ENCODE measurements at places on chromosomes 1 and 21. TPM values are rescaled to one million over a fixed set of nuclear protein-coding genes. Genes with fewer than 3 reads are reported as not detected.

GRCh38 chr1:46451948-46452930 is 37.4 kb upstream of the DMBX1 start:
- DNase-seq = no peak

DNA sequence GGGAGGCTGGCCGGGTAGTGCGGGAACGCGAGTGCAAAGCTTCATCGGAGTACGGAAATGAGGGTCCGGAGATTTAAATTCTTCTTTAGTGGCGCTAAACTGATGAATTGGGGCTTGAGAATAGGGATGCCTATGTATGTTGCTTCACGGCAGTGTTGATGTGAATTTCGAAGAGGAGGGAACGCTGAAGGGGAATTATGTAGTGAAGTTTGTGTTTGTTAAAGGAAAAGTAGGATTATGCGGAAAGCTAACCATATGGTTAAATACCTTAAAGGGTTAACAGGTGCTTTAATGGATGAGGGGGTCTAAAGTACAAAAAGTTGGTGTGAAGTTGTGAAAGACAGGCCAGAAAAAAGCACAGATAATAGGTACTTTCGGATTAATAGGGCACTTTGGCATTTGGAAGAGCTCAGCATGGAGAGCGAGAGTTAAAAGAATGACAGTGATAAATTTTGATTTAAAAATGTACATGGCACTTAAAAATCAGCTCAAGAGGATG is 1.4 kb downstream of the HS2ST1 start:
- DNase-seq = no peak

DNA sequence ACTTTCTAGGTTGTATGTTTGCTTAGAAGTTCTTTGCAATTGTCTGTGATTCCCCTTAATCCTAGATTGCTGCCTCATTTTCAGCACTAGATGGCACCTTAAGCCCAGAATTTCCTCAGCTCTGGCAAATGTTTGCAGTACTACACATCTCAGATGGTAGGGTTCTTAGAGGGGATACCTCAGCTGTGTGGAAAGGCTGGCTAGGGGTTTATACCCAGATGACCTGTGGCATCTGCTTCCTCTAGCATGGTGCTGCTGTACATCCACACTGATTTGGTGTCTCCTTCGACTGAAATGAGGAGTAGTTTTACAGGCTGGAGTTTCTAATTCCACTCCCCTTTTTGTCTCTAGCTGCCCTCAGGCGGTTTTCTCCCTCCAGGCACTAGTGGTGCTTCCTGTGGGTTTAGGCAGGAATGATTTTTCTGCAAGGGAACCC is 23.5 kb downstream of the ASB17 start:
- no peak for DNase-seq

DNA sequence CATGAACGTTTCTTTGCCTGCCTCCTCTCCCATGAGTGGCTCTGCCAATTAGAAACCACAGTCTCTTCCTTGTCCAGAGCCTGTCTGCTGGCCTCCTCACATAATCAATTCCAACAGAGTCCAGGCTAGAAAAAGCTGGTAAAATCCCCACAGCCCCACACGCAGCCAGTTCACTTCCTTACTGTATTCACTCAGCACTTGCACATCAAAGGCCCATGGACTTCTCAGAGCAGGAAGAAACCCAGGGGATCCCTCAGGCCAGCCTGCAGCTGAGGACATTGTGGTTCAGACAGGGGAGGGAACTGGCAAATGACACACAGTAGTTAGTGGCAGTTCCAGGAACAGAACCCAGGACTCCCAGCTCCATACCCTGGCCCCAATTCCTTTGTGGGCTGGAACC is 171.6 kb upstream of the EDN2 start:
- no peak for DNase-seq

DNA sequence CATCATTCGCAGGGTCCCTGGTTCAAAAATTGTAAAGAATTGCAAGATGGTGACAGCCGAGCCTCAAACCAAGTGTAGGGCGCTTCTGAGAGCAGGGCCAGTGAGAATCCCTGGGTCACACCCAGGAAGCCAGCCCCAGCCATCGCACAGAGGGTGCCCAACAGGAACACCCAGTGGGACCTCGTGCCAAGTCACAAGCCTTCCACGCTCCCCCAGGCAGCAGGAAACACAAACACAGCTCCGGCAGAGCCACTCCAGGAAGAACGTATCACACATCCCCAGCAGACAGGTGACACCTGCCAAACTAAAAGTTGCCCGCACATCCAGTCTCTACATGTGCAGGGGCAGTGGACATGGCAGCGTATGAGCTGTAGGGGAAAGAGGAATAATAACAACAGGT is 20.2 kb downstream of the DHRS3 start:
- DNase-seq = peak; percentile 22

DNA sequence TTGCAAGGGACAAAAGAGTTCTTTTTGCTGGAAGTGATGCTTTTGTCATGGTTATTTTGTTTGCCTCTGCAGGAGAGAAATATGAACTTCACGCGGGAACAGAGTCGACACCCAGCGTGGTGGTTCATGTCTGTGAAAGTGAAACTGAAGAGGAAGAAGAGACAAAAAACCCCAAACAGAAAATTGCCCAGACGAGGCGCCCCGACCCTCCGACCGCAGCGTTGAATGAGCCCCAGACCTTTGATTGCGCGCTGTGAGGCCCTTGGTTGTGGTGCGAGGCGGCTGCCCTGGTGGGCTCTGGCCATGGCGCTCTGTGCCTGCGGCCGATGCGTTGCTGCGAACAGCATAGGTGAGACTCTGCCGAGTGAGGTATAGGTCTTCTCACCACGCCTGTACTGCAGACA is 20.9 kb upstream of the NCMAP start:
- DNase-seq = peak; percentile 75

- DNase-seq = no peak
Observed at GRCh38 chr1:43879414-43879813, 54.2 kb upstream of the ARTN start.

DNA sequence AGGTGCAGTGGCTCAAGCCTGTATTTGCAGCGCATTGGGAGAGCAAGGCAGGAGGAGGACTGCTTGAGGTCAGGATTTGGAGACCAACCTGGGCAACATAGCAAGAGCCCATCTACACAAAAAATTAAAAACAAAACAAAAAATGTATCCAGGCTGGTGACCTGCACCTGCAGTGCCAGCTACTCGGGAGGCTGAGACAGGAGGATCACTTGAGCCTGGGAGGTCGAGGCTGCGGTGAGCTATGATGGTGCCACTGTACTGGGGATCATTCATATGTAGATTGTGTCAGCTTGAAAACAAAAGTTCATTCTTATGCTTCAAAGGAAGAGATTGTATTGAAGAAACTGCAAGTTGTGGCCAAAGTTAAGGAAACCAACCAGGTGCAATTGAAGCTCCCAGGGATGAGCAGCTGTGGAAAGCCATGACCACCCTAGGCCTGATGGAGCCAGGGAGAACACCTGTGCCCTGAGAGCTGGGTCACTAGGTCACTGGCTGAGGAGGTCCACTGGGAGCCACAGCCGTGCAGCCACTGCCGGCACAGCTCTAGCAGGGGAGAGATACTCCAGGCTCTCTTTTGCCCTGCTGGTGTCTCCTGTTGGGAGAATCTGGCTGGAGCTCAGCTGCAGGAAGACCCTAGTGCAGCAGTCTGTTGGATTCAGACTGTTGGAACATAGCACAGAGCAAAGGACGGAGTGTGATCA is 13.3 kb upstream of the BRWD1 start:
- no peak for DNase-seq

DNA sequence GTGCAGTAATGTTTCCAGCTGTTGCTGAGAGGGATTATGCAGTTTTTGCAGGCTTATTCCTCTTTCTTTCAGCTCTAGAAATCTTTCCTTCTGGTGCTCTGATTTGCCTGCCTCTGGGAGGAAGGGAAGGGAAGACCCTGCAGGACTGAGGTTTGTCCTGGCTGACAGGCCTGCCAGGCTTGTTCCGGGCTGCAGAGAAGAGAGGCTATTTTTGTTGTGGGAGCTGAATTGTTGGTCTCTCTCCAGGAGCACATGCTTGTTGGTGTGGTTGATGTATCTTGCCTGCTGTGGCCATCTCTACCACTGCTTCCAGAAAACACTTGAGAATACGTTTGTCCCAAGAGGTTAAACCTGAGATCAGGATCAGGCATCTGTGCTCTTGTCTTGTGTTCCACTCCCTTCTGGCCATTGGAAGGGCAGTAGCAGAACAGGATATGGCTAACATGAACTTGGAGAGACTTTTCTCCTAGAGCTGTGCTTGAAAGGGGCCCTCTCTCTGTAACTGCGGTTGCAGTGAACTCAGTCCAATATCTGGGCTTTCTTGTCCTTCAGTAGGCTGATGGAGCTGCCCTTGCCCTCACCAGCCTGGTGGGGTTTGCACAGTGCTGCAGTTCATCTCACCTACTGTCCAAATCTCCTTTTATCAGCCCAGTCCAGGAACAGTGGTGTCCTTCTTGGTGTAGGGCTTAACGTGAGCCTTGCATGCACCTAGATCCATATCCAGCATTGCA is 21.5 kb upstream of the SLC25A34 start:
- DNase-seq = no peak

- no peak for DNase-seq
Observed at GRCh38 chr1:93765099-93765498, 83.5 kb upstream of the BCAR3 start.

DNA sequence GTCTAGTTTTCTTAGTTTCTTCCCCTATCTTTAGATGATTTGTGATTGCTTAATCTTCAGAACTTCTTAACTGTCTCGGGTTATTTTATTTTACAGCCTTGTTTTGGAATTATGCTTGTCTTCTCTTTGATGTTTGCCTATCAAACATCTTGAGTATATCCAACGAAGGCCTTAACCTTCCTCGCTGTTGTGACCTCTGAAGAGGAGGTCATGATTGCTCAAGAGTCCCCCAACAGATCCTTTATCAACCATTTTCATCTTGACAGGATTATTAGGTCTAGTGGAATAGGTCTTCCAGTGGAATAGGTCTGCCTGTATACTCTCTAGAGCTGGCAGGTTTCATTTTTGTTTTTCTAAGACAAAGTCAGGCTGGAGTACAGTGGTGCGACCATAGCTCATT is 45.7 kb downstream of the UBE4B start:
- no peak for DNase-seq

GRCh38 chr1:182460550-182460951 is 10.6 kb downstream of the RGSL1 start:
- no peak for DNase-seq

DNA sequence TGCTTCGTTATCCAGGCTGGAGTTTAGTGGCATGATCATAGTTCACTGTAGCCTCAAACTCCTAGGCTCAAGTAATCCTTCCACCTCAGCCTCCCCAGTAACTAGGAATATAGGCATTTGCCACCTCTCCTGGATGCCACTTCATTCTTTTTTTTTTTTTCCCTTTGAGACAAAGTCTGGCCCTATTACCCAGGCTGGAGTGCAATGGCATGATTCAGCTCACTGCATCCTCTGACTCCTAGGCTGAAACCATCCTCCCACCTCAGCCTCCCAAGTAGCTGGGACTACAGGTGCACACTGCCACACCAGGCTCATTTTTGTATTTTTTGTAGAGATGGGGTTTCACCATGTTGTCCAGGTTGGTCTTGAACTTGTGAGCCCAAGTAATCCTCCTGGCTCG is 19.3 kb downstream of the OSBPL9 start:
- DNase-seq = no peak

GRCh38 chr21:45147473-45148315 is 73.3 kb downstream of the ADARB1 start:
- no peak for DNase-seq

GRCh38 chr1:115595279-115596079 is 46.3 kb upstream of the VANGL1 start:
- DNase-seq = peak; percentile 82

TBX19 gene
- 2.5 TPM for total RNA-seq

HOOK1 gene
- total RNA-seq = 72.3 TPM

DNAH14 gene
- 7.4 TPM for total RNA-seq

LRRC38 gene
- not detected for total RNA-seq

HEATR1 gene
- 20.4 TPM for total RNA-seq

C1orf210 gene
- total RNA-seq = 4.1 TPM

Data from Peyer's patch (tissue), 4 donors.